ENCODE measurements at places on chromosomes 6 and 20.

DNA sequence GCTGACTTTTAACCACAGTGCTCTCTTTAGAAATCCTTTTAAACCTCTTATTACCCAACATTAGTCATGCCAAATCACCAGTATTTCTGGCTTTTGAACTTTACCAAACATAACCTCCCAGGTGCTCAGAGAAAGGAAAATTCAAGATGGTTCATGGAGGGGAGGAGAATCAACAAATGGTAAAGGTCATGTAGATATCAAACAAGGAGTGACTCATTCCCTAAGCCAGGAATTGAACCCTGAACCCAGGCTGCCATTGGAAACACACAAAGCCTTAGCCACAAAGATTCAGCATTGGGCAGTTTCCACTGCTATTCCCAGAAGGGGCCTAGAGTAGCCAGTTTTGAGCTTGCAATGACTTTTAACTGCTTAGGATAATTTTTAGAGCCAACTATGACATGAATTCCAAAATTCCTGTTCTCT is 21.6 kb upstream of the ENTPD6 start:
- no peak for DNase-seq

DNA sequence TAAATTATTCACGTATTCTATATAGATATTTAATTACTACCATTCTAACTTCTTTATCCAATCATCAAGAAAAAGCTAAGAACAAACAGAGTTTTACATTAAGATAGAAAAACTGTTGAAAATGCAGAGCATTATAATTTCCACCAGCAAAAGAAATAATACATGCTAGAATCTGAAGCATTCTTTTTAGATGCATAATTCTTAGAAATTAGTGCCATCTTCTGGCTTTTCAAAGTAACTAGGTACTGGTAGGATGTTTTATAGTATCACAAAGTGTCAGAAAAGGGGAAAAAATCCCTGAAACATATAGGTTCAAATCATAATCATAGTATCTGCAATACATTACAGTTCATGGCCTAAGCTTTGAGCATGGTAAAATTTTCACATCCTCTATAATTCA is 178.9 kb downstream of the PHF3 start:
- no peak for DNase-seq

DNA sequence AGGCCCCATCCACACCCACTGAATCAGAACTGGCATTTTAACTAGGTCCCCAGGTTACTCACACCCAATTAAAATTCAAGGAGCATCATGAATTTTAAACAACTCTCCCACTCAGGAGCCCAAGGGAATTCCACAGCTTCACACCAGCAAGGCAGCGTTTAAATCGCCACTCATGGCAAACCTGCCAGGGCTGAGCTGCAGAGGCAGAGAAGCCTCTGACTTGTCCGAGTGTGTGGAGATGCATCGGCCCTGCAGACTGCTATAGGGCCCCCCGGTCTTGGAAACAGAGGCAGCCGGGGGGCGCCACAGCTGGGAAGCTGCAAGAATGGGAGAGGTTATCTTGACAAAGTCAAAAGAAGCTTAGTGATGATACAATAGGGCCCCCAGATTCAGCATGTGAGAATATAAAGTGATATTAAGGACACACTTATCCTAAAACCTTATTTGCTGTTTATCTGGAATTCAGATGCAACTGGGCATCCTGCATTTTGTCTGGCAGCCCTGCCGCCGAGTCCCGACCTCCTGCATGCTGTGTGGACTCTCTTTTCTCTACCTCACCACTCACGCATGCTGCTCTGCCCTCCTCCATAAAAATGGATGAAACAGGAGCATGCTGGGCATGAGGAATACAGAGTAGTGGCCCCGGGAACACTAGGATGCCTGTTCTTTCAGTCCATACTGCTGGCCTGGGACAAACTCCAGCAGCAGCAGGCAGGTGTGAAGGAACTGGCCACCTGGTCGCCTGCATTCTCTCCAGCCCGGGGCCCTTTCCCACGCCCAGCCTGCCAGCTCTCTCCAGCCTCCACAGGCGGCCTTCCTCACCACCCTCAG is 126.1 kb downstream of the PXDC1 start:
- DNase-seq, result no peak

DNA sequence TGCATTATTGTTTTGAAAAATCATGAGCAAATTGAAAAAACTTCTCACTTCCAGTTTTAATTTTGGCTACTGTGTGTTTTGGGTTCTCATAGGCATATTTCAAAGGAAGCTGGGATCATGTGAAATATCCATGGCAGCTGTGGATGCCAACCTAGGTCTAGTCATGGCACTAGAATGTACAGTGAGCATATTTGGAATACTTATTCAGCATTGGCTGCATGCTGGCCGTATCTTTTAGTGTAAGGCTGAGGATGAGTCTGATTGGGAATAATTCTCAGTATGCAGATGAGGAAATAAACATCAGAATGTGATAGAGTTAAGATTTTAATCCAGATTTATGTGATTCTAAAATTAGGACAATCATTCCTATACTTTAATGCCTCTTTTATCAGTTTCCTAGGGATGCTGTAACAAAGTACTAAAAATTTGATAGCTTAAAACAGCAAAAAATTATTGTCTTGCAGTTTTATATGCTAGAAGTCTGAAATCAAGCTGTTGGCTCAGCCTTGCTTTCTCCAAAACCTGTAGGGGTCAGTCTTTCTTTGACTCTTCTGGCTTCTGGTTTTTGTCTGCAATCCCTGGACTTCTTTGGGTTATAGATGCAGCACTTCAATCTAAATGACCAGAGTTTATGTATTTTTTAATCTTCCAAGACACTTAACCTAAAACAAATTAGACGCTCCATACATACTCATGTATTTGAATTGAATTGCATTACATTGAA is 37.7 kb upstream of the DEFB112 start:
- DNase-seq, result no peak

GRCh38 chr6:106974336-106974998 is at the start of gene CD24:
CD24 (minus strand) TSS chr6:106974729; CDS start chr6:106974646, 83 bp downstream.
- no peak for DNase-seq
